Frontal cortex (tissue), 4 donors: ENCODE measurements at places on chromosomes 16 and 17.

DNA sequence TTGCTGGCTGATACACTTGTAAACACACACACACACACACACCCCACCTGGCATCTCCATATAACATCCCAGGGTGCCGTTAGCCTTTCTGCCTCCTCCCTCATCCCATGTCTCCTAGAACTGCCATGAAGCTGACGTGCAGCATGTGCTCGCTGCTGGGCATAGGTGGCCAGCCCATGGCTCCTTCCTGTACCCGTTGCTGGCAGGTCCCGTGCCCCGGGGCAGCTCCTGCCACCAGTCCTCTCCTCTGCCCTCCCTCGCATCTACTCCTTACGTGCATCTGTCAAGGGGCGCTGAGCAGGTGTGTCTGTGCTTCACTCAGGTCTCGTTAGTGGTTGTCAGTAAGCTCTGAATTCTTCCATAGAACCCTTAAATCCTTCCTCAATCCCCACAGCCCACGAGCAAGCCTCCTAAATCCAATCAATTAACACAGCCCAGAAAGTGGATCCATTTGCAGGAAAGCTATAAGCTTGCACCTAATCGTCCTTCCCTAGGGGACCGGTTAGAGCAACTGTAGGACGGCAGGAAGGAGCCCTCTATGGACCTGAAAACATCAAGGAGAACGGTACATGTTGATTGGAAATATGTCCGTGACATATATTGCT lies 218.1 kb upstream of the FOXF1 start:
- no peak for DNase-seq

GRCh38 chr17:81939881-81940385 lies 2.8 kb upstream of the PYCR1 start:
- DNase-seq, result no peak

- DNase-seq, result no peak
These were observed 7.0 kb downstream of the G6PC3 start for GRCh38 chr17:44077595-44077909.

DNA sequence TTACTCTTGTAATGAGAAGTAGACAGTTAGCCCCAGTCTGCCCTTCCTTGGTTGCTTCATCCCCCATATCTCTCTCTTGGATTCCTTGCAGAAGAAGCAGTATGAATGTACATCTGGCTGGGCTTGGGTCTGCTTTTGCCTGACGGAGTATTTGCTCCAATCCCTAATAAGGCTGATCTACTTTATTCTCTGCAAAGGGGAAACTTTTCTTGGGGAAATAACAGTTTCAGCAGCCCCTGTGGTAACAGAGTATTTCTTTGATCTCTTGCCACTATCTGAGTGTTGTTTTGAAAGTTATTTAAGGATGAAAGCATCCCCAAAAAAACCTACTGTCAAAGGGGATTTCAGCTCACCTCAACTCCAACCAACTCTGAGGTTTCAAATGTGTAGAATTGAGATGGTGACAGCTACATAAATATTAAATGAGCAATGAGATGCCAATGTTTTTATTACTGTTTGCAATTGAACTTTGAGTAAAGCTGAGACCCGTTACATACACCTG lies 168.9 kb upstream of the NOG start:
- DNase-seq, result no peak

GRCh38 chr16:53809088-53809932 lies 105.4 kb downstream of the FTO start:
- no peak for DNase-seq

DNA sequence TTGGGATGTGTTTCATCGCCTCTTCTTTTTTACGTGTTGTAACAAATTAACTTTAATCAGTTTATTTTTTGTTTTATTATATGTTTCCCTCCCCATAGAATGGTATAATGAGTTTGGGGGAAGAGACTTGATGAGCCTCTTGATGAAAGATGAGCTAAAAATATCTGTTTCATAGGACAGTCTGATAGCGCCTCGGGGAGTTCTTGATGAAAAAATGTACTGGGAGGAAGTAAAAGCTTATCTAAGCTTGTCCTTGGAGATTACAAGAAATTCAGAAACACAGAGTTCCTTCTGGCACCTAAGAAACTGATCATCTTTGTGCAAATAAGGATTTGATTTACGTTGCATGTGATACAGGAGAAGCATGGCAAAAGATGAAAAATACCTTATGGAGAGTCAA lies 350.2 kb upstream of the CDH8 start:
- no peak for DNase-seq

DNA sequence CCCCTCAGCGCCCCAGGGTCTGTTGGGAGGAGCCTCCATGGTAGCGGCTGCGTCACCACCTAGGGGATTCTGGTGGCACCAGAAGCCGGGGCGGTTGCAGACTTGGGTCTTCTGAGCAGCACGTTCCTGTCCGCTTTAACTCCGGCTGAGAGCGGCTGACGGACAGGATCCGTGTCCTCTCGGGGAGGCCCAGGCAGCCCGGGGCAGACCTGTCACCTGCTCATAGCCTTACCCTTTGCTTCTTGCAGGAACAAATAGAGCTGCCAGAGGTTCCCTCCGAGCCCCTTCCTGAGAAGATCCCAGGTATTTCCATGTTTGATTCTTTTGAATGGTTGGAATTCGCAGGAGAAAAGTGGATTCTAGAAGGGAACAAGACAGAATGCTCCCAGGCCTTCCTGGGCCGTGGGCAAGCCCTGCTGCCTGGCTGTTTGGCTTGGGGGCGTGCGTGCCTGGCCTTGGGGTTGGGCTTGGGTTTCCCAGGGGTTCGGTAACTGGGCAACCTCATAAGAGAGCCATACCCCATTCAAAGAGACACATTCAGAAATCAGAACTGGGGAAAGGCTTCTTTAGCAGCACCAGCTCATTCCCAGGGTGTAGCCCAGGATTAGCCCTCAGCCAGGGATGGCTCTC lies 6.6 kb downstream of the CHMP6 start:
- peak; percentile 36 for DNase-seq

- DNase-seq, result peak; percentile 48
These were observed 45.0 kb downstream of the SRCIN1 start for GRCh38 chr17:38560503-38561318.

DNA sequence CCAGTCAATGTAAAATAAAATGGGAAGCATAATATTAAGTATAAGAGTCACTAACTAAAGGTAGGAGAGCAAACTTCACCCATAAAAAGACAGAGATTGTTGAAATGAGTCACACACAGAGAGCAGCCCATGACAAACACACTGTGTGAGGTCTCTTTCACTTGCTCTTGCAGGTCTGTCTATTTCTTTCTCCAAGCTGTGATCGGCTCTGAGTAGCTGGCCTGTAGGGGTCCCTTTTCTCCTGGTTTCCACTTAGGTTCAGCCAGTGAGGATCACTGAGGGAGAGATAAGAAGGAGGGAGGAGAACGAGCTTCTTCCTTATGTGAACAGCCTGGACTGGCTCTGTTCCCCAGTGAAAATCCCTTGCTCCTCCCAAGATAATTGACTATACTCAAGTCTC lies 133.7 kb upstream of the HS3ST3A1 start:
- no peak for DNase-seq

DNA sequence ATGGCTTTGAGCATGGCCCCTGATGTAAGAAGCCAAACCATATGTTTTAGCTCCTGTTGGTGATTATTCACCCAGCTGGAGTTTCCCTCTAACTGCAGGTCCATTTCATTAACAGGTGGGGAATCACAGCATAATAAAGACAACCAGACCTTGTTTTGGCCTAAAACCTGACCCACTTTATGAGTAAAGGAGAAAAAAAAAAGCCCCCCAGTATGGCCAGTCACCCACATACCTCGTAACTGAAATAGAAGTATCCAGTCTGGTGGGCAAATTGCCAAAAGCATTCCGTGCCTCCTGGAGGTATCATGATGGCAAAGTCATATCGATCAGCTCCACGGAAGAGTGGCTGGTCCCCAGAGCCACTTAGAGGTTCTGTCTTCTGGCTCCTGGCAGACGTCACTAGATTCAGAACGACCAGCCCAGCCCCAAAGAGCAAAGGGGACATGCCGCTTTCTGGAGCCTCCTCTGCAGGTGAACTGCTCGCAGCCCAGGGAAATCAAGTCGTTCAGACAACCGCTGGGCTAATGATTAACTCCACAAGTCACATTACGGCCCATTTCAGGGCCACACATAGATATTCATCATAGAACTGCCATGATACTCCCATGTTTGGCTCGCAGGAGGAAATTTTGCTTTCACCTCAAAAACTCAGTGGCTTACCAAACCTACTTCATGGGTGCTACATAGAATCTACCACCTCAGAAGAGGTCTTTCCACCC lies at the start of gene TMED6:
Gene TMED6, minus strand, starts transcription at position 478 of the 719 bp plus-strand sequence. Its CDS starts 33 bp downstream, at position 445.
- no peak for DNase-seq

DNA sequence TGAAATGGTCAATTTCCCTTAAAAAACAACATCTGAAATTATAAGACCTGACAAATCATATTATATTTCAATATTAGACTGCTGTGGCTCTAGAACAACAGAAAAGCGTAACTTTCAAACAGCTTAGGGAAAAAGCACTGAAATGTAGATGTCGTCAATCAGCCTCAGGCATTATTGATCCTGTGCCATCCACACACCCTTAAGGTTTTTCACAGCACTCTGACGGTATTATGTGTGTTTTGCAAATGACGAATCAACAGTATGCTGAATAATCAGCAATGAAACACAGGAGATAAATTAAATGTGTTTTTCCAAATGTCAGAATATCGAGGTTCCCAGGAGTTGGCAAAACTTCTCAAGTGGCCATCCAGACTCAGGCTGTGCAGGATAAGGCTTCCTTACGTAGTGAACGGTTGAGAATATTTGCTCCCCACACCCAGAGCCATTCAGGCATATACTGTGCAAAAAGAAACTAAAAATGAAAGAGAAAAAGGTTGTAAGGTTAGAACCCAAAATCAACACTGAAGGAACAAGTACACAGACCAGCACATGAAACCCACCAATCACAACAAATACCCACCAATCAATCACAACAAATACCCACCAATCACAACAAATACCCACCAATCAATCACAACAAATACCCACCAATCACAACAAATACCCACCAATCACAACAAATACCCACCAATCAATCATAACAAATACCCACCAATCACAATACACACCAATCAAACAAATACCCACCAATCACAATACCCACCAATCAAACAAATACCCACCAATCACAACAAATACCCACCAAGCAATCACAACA lies 7.7 kb upstream of the MBTPS1 start:
- DNase-seq, result no peak

GRCh38 chr16:64864232-64864809 lies 257.5 kb downstream of the CDH11 start:
- DNase-seq, result no peak

DNA sequence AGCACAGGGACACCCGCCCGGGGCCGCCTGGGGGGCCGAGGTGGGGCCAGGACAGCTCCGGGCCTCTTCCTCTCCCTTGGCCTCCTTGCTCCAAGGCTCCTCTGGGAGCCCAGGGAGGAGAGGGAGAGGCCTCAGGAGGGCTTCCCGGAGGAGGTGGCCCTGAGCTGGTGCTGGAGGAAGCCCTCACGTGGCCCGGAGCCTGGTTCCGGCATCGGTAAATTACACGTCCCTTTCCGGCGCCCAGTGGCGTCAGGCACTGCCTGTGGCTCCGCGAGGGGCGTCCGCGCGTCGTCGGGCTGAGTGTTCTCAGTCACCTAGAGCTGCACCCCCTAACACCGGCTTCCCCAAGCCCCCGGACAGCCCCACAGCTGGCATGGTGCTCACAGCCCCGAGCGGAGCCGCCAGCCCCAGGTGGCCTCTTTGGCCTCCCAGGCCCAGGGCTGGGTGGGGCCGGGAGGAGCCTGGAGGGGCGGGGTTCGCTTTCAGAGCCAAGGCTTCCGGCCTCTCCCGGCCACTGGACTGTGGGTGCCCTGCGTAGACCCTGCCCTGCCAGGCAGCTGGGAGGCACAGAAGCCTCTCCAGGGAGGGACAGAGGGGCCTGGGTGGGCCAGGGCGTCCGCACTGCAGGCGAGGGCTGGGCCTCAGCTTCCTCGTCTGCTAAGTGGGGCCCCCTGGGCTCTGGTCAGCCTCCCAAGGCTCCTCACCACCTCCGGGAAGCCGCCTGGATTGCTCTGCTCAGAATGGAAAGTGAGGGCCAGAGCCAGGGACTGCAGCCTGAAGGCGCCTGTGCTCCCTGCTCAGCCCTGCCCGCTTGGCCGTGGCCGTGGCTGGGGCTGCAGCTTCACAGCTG lies 27.9 kb upstream of the SSTR5 start:
- DNase-seq, result no peak

DNA sequence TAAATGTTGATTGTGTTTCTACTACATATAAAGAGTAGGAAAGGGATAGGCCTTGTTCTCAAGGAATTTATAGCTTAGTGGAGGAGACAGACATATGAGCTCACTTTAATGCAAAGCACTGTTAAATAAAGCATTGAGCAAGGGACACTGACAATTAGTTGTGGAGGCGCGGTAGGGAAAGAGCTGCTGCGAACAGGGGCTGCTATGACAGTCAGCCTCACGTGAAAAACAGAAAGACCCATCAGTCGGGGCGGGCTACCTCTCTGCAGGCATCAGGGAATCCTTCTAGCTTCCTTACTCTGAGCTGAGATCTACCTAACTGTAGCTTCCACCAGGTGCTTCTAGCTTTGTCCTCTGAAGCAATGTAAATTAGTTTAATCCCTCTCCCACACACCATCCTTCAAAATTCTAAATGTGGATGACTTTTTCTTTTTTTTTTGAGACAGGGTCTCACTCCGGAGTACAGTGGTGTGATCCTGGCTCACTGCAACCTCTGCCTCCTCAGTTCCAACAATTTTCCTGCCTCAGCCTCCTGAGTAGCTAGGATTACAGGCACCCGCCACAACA lies 129.9 kb upstream of the ZFHX3 start:
- DNase-seq, result no peak

GRCh38 chr17:35142467-35142796 lies 329 bp upstream of the NLE1 start:
- no peak for DNase-seq

DNA sequence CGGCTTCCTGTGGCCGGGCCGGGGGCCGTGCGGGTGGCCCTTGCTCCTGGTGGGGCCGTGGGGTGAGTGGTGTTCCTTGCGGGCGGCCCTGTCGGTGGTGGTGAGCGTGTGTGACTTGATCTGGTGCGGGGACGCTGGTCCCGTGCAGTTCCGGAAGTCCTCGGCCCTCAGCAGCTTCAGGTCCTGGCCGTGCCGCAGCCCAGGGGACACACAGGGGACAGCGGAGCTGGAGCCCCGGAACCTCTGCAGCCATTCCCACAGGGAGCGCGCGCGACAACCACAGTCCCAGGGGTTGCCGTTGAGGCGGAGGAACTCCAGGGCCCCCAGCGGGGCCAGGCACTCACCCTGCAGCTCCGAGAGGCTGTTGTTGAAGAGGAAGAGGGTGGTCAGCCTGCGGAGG lies 88.4 kb downstream of the RTN4RL1 start:
- no peak for DNase-seq
